ENCODE measurements at places on chromosomes 13 and 19. TPM values are rescaled to one million over a fixed set of nuclear protein-coding genes. Genes with fewer than 3 reads are reported as not detected.

- no peak for DNase-seq
- peaks cover 8% of the 10 kb centered on the region for H3K27me3 ChIP-seq
- no peak overlapping the region for H3K27ac ChIP-seq
- no peaks in the 10 kb centered on the region for H3K36me3 ChIP-seq
Observed at GRCh38 chr13:110200276-110200870, 106.6 kb downstream of the COL4A1 start.

DNA sequence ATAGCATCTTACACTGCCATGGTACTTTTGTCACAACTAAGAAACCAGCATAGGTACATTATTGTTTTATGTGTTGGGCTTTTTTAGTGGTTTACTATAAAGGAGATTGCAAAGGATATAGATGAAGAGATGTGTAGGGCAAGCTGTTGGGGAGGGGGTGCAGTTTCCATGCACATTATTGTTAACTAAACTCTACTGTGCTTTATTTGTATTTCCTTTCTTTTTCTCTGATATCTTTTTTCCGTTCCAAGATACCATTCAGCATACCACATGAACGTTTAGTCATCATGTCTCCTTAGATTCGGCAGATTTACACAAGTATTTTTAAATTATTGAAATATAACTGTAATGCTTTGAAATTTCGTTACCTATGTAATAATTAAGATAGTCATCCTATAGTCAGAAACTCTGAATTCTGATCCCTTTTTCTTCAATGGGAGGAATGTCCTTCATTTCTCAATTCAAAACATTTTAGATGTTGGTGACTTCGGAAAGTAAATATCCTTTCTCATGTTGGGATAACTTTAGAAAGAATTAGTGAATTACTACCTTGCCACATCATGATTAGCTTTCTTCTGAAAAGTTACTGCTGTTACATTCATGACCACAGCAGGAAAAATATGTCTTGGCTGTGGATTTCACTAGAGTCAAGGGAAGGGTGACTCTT, 82.8 kb downstream of the FRY start:
- H3K4me1 ChIP-seq: peaks cover 11% of the 10 kb centered on the region
- H3K4me3 ChIP-seq: no peak overlapping the region
- H3K36me3 ChIP-seq: no peaks in the 10 kb centered on the region
- H3K27ac ChIP-seq: no peak overlapping the region
- no peak for DNase-seq

DNA sequence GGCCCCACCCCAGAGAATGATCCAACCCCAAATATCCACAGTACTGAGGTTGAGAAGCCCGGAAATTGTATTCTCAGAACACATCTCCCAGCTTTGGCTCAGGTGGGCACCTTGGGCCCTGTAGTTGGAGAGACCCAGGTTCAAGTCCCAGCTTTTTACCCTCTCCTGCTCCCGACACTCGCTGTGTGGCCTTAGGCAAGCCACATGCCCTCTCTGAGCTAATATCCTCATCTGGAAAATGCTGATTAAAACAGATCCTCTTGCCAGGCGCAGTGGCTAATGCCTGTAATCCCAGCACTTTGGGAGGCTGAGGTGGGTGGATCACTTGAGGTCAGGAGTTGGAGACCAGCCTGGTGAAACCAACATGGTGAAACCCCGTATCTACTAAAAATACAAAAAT, 2.6 kb downstream of the PLIN4 start:
- no peak overlapping the region for H3K27ac ChIP-seq
- H3K4me1 ChIP-seq: no peaks in the 10 kb centered on the region
- peaks cover 3% of the 10 kb centered on the region for H3K27me3 ChIP-seq
- no peaks in the 10 kb centered on the region for H3K36me3 ChIP-seq
- H3K4me3 ChIP-seq: no peak overlapping the region

GRCh38 chr19:49106648-49107135, 7.5 kb upstream of the LIN7B start:
- no peak overlapping the region for H3K27ac ChIP-seq
- H3K27me3 ChIP-seq: no peaks in the 10 kb centered on the region
- DNase-seq: peak; percentile 74
- no peaks in the 10 kb centered on the region for H3K4me1 ChIP-seq
- H3K4me3 ChIP-seq: no peak overlapping the region

PTH2 gene
- total RNA-seq: not detected

DNA sequence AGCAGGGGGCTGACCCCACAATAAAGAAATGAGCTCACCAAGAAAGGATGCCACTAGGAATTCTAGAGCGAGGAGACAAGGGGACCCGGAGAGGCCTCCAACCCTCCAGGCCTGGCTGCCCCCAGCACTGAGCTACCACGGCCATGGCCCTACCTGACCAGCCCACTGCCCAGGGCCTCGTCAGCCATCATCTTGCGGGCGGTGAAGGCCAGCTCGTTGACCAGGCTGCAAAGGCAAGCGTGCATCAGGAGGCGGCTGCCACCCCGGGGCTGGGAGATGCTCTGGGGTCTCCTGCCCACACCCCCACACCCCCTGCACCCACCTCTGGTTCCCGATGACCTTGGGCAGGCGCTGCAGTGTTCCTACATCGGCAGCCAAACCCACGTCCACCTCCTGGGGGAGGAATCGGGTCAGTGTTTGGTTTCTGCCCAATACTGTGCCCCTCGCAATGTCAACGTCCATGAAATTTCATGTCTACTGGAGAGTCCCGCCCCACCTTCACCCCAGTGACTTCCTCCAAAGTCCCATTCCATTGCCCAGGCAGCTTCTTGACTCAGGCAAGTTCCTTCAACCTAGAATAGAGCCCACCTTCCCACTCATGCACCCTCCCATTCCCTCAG, 3.5 kb upstream of the LGALS4 start:
- no peak for DNase-seq
- peaks cover 17% of the 10 kb centered on the region for H3K36me3 ChIP-seq
- H3K4me3 ChIP-seq: no peak overlapping the region
- H3K27ac ChIP-seq: no peak overlapping the region

DAND5 gene
- not detected for total RNA-seq

LRRC63 gene
- total RNA-seq: 0.63 TPM

MAP2K2 gene
- total RNA-seq: 129 TPM

RPS16 gene
- 3,682 TPM for total RNA-seq

DNA sequence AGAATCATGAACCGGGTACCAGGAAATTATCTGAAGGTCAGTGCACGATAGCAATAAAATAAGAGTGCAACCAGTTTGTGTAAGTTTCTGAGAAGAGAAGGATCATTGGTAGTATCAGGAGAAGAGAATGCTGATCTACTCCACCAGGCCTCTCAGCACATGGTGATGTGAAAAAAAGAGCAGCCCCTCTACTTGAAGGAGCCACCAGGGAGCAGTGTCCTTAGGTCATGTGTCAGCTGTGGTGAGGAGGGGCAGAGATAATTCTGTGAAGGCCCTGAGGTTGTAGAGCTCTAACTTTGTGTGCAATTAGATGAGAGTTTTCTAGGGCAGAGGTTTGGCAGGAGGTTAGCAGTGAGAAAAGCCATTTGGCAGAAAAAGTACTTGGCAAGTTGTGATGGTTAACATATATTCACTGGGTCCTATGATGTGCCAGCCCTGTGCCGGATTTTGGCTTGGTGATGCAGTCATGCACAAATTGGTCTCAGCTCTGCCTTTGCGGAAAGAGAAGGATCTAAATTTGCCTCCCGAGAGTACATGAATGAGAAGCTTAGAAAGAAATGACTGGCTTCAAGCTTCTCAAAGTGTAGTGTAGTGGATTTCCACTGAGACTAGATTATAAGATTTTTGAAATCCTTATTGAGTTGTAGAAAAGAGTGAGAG, 19.2 kb upstream of the ZC3H13 start:
- H3K27me3 ChIP-seq: peaks cover 5% of the 10 kb centered on the region
- no peak overlapping the region for H3K27ac ChIP-seq
- no peak overlapping the region for H3K4me3 ChIP-seq
- H3K4me1 ChIP-seq: no peaks in the 10 kb centered on the region

FAM216B gene
- not detected for total RNA-seq

DNA sequence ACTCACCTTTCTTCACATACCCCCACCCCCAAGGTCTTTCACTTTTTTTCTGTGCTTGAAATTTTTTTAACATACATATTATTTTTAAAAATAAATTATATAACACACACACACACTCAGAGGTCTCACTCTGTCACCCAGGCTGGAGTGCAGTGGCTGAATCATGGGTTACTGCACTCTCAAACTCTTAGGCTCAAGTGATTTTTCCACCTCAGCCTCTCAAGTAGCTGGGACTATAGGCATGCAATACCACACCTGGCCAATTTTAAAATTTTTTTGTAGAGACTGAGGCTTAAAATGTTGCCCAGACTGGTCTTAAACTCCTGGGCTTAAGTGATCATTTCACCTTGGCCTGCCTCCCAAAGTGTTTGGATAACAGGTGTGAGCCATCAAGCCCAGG, 32.9 kb upstream of the ZNF429 start:
- no peak overlapping the region for H3K27ac ChIP-seq
- H3K27me3 ChIP-seq: no peaks in the 10 kb centered on the region
- no peak overlapping the region for H3K4me3 ChIP-seq
- no peaks in the 10 kb centered on the region for H3K36me3 ChIP-seq
- H3K4me1 ChIP-seq: peaks cover 4% of the 10 kb centered on the region

TNFSF9 gene
- total RNA-seq: 1.2 TPM

GRCh38 chr13:35781036-35782000, 304.8 kb upstream of the MAB21L1 start:
- no peaks in the 10 kb centered on the region for H3K36me3 ChIP-seq
- DNase-seq: no peak
- H3K4me3 ChIP-seq: no peak overlapping the region
- no peaks in the 10 kb centered on the region for H3K27me3 ChIP-seq
- H3K4me1 ChIP-seq: no peaks in the 10 kb centered on the region
- H3K27ac ChIP-seq: no peak overlapping the region

DNA sequence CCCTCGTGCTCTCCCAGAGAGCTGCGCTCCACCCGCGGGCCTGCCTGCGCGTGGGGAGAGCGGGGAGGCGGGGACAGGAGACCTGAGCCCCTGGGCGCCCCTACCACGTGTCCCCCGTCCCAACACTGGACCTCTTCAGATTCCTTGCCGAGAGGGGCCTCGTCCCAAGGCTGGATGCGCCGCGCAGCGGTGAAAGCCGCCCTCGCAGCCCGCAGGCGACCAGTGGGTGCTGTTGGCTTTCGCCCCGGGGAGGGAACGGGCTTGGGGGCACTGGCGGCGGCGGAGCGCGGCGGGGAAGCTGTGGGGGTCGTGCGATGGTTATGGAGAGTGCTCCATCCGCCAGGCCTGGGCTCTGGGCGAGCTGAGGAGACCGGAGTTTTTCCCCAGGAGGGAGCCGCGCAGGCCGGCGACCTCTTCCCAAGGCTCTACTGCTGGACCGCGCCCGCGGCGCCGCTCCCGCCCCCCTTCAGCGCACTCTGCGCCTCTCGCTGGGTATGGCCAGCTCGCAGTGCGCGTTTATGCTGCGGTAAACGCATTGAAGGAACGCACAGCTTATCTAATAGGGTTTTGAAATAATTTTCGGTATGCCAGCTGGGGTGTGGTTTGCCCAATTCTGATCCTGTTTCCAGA, 17.2 kb upstream of the RNF17 start:
- no peak overlapping the region for H3K27ac ChIP-seq
- peaks cover 15% of the 10 kb centered on the region for H3K4me1 ChIP-seq
- H3K4me3 ChIP-seq: peak overlapping the region; percentile 45
- H3K36me3 ChIP-seq: no peaks in the 10 kb centered on the region

EDNRB gene
- total RNA-seq: not detected

DNA sequence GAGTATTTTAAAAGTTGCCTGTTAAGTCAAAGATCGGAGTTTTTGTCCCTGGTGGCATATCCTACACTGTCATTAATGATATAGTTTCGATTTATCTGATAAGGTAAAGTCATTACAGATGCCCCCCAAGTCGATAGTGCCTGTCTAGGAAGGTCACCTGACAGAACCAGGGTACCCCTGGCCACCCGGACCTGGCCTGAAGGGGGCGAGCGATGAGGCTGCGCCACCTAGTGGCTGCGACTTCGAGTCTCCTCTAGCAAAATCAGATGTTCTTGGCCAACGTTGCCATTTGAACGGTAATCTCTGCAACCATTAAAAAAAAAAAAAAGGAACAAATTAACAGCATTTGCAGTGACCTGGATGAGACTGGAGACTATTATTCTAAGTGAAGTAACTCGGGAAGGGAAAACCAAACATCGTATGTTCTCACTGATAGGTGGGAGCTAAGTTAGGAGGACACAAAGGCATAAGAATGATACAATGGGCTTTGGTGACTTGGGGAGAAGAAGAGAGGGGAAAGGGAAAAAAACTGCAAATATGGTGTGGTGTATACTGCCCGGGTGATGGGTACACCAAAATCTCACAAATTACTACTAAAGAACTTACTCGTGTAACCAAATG, 565.1 kb downstream of the LIG4 start:
- H3K27ac ChIP-seq: no peak overlapping the region
- H3K4me3 ChIP-seq: no peak overlapping the region
- no peaks in the 10 kb centered on the region for H3K4me1 ChIP-seq
- peaks cover 2% of the 10 kb centered on the region for H3K27me3 ChIP-seq
- DNase-seq: peak; percentile 33
- H3K36me3 ChIP-seq: no peaks in the 10 kb centered on the region

- no peak overlapping the region for H3K4me3 ChIP-seq
- H3K27ac ChIP-seq: no peak overlapping the region
- peaks cover 2% of the 10 kb centered on the region for H3K36me3 ChIP-seq
- peaks cover 5% of the 10 kb centered on the region for H3K4me1 ChIP-seq
- DNase-seq: peak; percentile 11
- peaks cover 3% of the 10 kb centered on the region for H3K27me3 ChIP-seq
Observed at GRCh38 chr13:97945792-97946419, 7.6 kb upstream of the IPO5 start.

EPSTI1 gene
- 21.9 TPM for total RNA-seq

RFPL4A gene
- total RNA-seq: not detected

DNA sequence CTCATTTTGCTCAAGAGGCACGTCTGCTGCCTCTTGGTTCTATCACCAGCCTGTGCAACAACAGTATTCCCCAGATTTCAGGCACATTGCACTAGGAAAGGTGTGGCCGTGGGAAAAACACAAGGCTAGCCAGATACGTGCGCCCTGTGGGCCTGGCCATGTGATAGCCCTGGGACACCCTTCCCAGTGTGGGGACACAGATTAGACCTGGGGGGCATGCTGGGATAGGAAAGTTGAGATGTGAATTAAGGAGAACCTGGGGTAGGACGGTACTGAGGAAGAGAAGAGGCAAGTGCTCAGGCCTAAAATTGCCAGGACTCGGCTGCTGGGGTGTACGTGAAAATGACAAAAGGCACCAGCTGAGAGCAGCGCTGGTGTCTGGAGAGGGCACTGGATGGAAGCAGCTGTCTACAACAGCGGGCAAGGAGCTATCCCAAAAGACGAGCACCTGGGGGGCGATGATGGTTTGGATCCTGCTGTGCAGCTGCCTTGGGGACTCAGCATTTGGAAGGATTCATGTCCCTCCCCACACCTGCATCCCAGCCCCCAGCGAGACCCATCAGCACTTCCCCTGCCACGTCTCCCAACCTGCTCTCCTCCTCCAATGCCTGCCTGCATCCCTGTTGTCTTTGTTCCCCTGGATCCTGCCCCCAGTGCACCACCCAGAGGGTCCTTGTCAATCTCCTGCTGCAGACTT, 54.3 kb downstream of the GGACT start:
- peaks cover 25% of the 10 kb centered on the region for H3K4me1 ChIP-seq
- H3K27ac ChIP-seq: no peak overlapping the region
- no peaks in the 10 kb centered on the region for H3K36me3 ChIP-seq
- H3K27me3 ChIP-seq: no peaks in the 10 kb centered on the region
- DNase-seq: no peak
- no peak overlapping the region for H3K4me3 ChIP-seq
